ENCODE measurements at places on chromosomes 2 and 18.

DNA sequence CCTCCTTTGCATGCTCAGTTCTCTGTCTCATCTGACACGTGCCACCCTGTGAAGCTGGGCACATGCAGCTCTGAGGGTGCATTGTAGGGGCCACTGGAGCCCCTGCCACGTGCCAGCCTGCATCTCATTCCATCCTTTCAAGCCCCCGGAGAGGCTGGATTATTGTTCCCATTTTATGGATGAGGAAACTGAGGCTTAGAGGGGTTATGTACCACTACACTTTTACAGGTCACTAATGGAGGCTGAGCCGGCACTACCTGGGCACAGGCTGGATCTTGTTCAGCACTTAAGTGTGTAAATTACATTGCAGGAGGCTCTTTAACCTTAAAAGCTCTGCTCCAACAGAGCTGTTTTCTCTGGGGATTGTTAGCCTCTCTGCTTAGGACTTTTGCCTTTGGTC, 47.5 kb downstream of the KCNIP3 start:
- DNase-seq = no peak

DNA sequence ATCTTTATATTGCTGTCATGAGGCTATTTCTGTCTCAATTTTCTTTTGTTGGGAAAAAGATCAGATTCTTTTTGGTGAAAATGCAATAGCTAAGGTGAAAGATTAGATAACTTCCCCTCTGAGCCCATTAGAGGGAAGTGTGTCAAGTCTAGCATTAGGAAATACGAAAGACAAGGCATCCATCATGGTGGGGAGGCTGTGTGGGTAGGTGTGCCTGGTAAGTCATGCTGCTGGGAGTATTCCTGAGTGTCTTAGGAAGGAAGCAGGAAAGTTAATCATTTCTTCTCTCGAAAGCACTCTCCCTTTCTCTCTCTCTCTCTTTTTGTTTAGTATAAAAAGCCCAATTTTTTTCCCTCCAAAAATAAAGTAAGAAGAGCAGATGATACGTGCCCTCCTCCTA, 780.2 kb upstream of the FSHR start:
- no peak for DNase-seq

- no peak for DNase-seq
These were observed 853.8 kb downstream of the TMEM182 start for GRCh38 chr2:103615611-103616105.

GRCh38 chr18:54112356-54112755, 112.1 kb downstream of the MBD2 start:
- DNase-seq = no peak

GRCh38 chr2:216404010-216404618, 8.2 kb upstream of the SMARCAL1 start:
- peak; percentile 15 for DNase-seq

- no peak for DNase-seq
These were observed 59.8 kb downstream of the SPRED2 start for GRCh38 chr2:65372619-65373018.

GRCh38 chr2:44686561-44686960, 254.9 kb upstream of the SIX3 start:
- no peak for DNase-seq

GRCh38 chr2:129469389-129469788, 510.1 kb upstream of the RAB6C start:
- no peak for DNase-seq

GRCh38 chr2:234410526-234410925, 86.4 kb downstream of the ARL4C start:
- DNase-seq = no peak

DNA sequence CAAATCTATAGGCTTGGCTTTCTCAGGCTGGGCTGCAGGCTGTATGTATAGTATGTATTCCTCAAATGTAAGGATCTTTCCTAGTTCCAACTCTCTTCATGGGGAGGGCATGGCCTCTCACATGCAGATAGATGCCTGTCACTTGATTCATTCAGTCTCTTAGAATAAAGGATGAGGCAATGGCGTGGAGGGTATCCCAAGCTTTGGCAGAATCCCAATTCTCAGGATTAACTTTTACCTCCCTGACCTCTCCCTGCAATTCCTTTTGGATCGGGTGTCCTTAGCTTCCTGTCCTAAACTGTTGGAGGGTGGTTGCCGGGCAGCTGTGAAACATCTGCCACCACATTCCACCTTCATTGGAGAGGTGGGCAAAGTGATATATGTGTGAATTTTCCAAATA, 80.3 kb downstream of the INSIG2 start:
- no peak for DNase-seq

- DNase-seq = no peak
These were observed 331.7 kb downstream of the GBX2 start for GRCh38 chr2:235836491-235836911.

DNA sequence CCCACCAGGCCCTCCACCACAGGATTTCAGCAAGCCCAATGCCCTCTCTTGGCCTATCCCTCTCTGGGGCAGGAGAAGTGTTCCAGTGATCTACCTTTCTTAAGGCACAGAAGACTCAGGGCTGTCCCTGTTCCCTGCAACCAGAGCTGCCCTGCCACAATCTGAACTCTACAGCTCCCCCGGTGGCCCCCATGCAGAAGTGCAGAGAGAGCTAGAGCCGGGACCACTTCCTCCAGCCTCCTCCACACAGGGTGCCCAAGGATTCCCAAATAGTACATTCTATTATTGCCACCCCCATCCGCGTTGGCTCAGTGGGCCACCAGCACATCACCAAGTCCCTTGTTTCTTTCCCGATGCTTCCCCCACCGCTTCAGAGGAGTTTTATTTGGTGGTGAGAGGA, 114.8 kb upstream of the PTPRM start:
- DNase-seq = no peak

DNA sequence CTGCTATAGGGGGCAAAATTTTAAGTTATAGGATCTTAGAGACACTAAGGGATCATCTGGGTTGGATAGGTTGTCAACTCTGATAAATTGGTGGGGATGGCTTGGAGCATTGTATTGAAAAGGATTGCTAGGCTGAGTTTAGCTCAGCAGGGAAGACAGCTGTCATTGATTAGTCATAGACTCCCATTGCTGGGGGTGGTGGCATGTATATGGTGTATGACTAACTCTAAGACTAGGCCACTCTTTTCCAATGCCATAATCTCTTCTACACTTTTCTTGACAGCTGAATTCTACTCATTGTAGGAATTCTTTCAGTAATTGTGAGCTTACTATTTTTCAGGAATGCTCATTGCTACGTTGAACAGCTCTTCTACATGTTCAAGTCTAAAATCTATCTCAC, 81.3 kb upstream of the PELI1 start:
- no peak for DNase-seq

GRCh38 chr2:71995067-71995665, 152.5 kb downstream of the CYP26B1 start:
- DNase-seq = no peak

DNA sequence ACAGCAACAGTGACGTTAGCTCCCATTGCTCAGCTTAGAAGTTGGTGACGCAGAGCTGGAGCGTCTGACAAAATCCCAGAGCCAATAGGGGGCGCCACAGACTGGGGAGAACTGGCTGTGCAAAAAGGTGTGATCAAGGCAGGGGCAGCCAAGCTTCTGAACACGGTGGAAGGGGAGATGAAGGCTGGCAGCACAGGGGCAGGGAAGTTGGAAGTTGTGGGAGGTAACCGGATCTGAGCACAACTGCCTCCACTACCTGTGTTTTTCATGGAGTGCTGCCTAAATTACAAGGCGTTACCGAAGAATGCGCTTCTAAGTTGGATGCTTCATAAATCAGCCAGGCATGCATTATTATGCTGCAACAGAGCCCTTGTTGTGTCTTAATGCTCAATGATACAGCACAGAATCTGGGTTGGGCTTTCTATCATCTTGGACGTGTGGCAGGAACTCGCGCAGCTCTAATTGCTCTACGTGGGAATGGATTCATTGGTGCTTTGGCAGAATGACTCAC, 370.0 kb downstream of the SLC4A3 start:
- no peak for DNase-seq

DNA sequence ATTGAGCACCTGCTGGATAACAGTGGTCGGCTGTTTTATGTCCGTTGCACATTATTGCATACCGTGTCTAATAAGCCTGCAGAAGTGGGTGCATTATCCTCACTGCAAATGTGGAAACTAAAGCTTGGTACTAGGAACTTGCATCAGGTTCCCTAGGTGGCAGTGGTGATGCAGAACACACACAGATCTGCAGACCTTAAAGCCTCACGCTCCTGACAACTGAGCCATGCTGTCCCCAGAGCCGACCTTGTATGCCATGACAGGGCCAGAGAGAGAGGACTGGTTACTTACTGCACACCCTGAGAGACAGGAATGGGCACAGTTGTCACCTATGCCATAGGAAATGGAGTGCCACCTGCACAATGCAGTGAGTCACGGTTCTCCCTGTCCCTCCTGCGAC, 151.8 kb downstream of the SH3RF3 start:
- DNase-seq = no peak

DNA sequence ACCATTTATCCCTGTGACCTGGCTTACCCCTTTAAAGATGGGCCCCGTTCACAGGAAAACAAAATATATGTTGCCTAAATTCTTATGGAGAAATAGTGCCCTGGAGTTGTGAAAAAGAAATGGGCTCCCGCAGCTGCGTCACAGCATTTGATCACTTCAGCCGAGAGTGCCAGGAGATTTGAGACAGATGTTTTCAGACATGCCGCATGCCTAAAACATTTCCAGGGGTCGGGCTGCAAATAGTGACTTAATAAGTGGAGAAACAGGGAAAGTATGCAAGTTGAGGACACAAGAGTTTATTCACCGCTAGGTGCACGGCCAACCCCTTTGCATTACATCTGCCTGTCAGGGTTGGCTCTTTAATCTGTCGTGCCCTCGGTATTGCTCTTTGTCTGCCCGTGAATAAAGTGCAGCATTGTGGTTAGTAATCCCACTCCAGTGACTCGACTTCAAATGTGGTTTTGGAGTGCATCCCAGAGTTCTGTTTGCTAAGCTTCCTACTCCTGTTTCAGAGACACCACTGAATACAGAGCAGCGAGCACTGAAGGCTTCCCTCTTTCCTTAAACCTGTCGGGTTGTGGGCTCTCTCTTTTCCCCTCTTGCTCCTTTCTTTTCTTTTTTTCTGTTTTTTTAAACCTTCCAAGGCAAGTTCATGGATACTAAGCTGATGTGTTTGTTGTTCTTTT, 187.5 kb downstream of the LTBP1 start:
- DNase-seq = no peak

- no peak for DNase-seq
These were observed 1132.2 kb downstream of the DPP10 start for GRCh38 chr2:115574667-115575066.

GRCh38 chr2:238855891-238856580, 8.2 kb downstream of the TWIST2 start:
- DNase-seq = no peak

DNA sequence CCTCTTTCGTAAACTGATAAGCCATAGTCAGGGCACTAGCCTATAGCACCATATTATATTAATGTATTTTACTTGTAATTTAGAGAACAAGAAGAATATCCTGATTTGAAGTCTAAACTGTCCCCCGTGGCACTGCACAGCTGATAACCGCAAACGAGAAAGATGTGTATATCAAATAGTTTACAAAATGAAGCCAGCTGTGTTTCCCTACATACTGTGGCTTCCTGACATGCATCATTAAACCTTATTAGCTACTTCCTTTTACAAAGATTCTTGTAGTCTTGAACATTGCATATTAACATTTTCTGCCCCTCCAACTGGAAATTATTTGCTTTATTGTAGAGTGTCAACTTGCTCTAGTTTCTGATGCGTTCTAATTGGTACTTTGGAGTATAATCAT, 153.5 kb upstream of the NFATC1 start:
- no peak for DNase-seq

- DNase-seq = no peak
These were observed 1.3 kb downstream of the KCMF1 start for GRCh38 chr2:84972207-84972783.

DNA sequence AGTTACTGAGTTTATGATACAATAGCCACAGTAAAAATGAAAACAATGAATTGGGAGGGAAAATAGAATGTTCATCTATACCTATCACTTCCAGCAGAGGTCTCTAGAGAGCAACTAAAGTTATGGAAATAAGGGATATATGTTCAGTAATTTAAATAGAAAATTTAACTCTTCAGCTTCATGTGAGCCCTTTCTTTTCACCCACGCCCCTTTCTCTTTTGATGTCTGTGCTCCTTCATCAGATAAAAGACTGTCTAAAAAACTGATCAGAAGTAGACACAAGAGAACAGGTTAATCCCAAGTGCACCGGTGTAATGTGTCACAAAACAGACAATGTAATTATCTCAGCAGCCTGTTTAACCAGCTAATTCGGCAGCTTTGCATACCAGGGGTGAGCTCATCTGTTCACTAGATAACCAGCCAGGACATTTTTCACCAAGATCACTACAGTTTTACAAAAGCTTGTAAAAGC, 238.5 kb upstream of the ERBB4 start:
- DNase-seq = no peak

Data from activated CD8-positive, alpha-beta memory T cell treated with anti-CD3 and anti-CD28 coated beads for 1 hour (primary cell).